ENCODE measurements at places on chromosomes 13 and 19.

GRCh38 chr13:62067821-62068220 lies 652.2 kb upstream of the PCDH20 start:
- no peak for DNase-seq

DNA sequence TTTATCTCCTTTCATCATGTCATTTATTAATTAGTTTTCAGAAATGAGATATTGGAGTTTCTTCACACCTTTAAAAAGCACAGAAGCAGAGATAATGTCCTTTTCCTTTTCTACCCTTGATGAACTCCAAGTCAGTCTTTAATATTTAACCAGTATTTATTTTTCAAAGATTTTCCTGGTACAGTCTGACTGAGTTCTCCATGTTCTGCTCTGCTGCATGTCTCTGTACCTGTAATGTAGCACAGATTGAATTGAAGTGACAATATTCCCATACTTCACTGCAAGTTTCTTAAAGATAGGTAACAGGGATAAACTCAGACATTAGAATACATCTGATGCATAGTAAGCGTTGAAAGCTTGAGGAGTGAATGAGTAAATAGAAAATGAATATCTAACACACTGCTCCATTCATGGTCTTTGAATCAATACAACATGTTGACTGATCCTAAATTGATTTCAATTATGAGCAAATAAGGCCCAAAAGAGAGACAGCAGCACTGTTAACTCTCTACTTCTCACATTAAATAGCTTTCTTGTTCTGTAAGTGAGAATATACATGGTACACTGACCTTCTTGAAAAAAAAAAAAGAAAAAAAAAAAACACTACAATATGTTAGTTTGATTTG lies 1323.6 kb upstream of the PRR20A start:
- no peak for DNase-seq

- no peak for DNase-seq
Observed at GRCh38 chr19:16118489-16119033, 6.9 kb downstream of the RAB8A start.

DNA sequence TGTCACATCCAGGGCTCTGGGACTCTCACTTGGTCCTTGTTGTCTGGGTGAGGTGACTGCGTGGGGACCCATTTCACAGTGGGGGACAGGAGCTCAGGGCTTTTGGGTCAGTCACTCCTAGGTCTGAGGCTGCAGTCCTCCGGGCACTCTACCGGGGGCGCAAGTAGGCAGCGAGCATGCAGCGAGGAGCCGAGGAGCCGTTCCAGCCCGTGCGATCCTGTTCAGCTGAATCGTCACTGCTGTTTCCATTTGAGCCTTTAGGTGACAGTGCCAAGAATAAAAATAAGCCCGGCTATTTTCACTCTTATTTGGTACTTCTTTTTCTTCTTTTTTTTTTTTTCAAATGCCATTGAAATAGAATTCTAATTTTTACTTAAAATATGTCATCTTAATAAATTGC lies 126.5 kb downstream of the ZNF536 start:
- no peak for DNase-seq

DNA sequence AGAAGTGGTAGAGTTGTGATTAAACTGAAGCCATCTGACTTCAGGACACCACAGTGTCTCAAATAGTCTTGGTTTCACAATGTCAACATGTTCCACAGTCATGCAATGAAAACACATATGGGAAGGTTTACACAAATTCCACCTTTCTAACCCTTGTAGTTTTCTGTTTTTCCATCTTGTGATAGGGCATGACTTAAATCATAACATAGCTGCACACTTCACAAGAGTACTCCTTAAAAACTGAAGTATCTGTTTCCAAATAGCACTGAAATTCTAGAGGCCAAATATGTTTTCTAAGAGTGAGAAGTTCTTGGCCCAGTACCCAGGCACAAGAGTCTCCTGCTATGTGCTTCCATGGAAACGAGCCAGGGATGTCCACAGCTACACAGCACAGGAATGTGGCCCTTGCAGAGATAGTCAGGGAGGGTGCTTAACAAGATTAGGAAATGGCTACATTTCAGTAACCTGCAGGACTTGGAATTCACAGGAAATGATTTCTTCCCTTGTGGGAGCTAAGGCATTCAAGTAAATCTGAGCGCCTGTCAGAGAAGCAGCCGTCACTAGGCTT lies 269.1 kb downstream of the NDFIP2 start:
- DNase-seq = no peak

- DNase-seq = no peak
Observed at GRCh38 chr13:92224825-92225224, 826.4 kb downstream of the GPC5 start.

Data from stimulated activated CD8-positive, alpha-beta memory T cell treated with anti-CD3 and anti-CD28 coated beads, Interleukin-4, amount 100 ng/mL, for 1 hour (primary cell).